ENCODE measurements at places on chromosomes 16 and 17.

DNA sequence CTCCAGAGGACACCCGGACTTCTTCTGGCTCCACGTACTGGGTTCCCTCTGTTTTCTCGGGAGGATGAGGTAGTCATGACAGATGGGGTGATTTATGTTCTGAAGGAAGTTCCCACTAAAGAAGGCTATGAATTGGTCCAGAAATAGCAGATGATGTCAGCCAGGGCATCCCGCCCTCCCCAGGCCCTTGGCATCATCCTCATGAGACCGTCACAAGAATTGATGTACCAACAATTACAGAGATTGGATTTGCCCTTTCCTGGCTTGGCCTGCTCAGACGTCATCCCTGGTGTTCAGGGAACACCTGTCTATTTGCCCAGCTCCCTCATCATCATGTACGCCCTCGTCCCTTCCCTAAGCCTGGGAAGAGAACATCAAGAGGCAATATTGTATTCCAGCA, 102.8 kb upstream of the CCL1 start:
- DNase-seq, result no peak

DNA sequence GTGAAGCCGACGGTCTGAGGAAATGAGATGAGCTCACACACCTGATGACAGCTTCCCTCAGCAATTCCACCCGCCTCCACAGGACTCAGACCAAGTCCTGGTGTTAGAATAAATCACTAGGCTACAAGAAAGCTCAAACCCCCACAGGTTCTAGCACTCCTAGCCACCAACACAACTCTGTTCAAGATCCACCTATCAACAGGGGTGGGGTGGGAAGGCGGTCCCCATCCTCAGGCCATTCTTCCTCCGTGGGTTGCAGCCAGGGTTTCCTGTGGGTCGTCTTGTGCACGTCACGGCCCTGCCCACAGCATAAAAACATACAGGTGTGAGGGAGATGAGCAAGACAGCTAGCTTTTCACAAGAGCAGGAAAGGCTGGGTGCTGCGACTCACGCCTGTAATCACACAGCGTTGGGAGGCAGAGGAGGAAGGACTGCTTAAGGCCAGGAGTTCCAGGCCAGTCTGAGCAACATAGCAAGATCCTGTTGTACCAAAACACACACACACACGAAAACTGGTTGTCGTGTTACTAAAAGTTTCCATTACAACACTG, 81.1 kb downstream of the ANKRD11 start:
- DNase-seq, result peak; percentile 71

DNA sequence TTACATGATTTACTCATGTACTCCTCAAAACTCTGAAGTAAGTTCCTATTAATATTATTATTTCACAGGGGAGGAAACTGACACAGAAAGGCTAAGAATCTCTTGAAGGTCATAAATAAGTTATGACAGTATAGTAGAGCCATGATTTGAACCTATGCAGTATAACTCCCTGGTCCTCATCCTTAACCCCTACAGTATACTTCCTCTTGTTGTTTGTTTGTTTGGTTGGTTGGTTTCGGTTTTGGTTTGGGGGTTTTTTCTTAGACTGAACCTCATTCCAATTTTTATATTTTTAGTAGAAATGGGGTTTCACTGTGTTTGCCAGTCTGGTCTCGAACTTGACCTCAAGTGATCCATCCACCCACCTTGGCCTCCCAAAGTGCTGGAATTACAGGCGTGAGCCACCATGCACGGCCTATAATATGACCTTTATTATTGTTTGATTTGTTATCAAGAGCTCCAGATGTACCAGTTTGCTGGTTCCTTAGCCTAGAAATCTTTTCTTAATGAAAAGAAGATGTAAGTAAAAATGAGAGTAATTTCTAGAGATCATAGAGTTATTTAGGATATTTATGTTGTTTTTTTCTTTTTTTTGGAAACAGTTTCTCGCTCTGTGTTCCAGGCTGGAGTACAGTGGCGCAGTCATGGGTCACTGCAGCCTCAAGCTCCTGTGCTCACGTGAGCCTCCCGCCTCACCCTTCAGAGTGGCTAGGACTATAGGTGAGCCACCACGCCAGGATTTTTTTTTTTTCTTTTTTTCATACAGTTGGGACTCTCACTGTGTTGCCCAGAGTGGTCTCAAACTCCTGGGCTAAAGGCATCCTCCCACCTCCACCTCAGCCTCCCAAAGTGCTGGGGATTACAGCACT, 4.8 kb downstream of the PRR11 start:
- no peak for DNase-seq

DNA sequence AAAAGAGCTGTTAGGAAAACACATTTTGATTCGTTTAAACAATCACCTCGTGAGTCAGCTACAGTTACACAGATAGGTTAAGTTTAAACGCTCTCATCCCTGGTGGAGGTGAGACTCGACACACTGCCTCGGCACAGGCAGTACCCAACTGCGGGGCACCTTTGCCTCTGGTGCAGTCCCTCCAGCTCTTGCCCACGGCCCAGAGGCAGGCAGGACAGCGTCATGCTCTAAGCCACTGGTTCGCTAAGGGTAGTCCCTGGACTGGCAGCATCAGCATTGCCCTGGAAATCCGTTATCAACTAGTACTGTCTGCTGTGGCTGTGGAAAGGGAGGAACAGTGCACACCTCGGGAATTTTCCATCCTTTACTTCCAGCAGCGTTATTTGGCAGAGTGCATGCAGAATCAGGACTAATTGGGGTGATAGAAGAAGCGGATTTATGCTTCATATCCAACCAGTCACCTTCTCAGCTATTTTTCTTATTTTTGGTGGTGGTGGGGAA, 3.7 kb upstream of the PIK3R6 start:
- DNase-seq, result no peak

DNA sequence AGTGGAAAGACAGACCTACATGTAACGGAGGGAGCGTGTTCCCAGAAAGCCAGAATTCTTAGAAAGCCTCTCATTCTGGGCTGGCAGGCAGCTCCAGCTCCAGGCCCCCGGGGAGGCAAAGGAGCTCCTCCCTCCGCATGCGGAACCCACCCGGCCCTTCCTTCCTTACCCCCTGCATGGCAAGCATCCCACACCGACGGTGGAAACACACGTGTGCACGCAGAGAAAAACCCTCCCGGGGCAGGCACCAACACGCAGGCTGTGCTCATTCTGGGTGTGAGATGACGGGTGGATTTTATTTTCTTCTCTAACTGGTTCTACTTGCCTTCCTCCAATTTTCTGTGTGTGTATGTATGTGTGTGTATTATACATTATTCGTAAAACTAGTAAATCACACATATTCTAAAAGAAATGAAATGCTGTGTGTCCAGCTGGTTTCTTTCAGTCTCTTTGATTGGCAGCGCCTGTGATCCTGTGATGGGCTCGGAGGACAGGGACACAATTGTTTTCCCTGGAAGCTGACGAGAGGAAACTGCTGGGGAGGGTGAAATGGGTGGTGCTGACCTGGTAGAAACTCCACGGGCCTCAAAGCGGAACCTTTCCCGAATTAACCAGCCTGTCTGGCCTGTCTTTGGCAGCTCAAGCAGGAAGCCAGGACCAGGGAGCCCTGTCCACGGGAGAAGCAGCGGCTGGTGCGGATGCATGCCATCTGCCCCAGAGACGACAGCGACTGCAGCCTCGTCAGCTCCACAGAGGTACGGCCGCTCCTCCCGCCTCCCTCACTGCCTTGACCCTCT, 22.2 kb downstream of the CARD14 start:
- DNase-seq, result no peak

GRCh38 chr17:19948116-19948943, 29.3 kb downstream of the AKAP10 start:
- DNase-seq, result no peak

GRCh38 chr17:79024901-79025737, 1.1 kb downstream of the C1QTNF1 start:
- no peak for DNase-seq

GRCh38 chr16:11094857-11095565, 150.6 kb downstream of the CLEC16A start:
- DNase-seq, result no peak

DNA sequence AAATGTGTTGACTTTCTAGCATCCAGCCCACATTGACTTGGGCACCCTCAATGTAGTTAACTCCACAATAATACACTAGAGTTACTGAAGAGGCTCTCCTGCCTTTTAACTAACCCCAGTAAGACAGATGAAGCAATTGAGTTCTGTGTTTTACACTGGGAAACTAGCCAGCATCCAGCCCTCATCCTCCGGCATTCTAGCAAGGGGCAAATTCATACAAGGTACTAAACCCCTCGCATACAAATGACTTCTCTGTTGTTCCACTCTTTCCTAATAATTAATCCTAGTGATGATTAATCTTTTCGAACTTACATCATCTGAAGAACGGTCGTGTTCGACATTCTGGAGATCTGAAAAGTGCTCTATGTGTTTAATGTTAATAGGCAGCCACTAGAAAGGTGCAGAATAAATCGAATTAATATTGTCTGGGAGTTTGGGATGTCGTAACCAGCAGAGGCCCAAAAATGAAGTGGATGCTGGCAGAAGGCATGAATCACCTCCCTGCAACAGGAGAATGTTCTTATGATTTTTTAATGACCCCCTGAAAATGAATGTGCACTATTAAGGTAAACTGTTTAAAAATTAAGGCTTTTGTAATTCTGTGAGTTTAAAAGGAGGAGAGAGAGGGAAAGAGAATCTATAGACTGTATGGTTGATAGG, 249.4 kb downstream of the SNX29 start:
- peak; percentile 53 for DNase-seq

- no peak for DNase-seq
Observed at GRCh38 chr16:77396461-77396860, 38.4 kb downstream of the ADAMTS18 start.

Data from IMR-90 (cell line).